Aorta (tissue), 5 donors: ENCODE measurements at places on chromosomes 16 and 17. TPM values are rescaled to one million over a fixed set of nuclear protein-coding genes. Genes with fewer than 3 reads are reported as not detected.

- no peak for DNase-seq
- peaks cover 3% of the 10 kb centered on the region for H3K4me1 ChIP-seq
- peak overlapping the region; percentile 1 for H3K27ac ChIP-seq
- H3K4me3 ChIP-seq, result no peak overlapping the region
- H3K36me3 ChIP-seq, result no peaks in the 10 kb centered on the region
- no peaks in the 10 kb centered on the region for H3K27me3 ChIP-seq
Measured at GRCh38 chr17:77375917-77376651, 235.3 kb downstream of the SEC14L1 start.

DNA sequence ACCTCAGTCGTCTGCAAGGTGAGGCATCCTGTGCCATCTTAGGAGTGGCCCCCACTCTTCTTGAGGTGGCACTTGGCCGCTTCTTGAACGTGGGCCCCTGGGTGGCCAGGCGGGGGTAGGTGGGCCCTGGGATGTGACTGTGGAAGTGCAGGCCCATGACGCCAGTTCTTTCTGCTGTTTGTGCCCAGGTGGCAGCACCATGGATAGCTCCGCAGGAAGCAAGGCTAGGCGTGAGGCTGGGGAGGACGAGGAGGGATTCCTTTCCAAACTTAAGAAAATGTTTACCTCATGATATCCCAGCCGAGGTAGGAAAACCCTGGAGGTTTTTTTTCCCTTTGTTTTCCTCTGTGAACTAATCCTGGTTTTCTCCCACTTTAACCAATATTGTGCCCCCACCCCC lies 19.8 kb downstream of the NMRAL1 start:
- H3K27ac ChIP-seq, result no peak overlapping the region
- H3K36me3 ChIP-seq, result peaks cover 12% of the 10 kb centered on the region
- no peaks in the 10 kb centered on the region for H3K4me1 ChIP-seq
- no peaks in the 10 kb centered on the region for H3K27me3 ChIP-seq

The PGP gene
- 8.9 TPM for total RNA-seq

The SRSF2 gene
- total RNA-seq, result 134 TPM

The SLC9A5 gene
- 1.6 TPM for total RNA-seq

DNA sequence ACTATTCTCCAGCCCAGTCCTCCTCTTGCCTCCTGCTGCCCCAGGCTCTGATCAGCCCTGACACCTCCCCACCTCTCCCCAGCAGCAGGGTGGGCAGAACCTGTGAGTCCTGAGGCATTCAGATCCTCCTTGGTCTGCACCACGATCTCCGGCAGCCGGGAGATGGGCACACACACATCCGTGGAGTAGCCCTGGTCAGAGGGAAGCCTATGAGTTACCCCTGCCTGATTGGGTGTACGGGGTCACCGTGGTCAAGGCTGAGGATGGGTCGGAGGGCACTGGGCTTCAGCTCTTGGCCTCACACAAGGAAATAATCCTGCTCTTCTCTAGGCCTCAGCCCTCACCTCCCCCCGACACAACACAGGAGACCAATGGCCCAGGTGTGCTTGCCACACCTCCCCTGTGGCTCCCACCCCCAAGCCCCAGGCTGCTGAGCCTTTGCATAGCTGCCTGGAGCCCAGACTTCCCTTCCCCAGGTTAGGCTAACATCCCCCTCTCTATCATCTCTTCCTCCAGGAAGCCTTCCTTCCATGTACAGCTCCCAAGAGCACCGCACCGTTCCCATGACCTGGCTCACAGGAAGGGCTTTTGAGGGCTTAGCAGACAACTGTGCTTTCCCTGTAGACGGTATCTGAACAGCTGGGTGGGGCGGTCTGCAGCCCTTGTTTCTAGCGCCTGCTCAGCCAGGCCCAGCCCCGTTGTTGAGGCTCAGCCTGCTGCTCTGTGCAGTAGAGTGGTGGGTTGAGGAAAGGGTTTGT lies 3.7 kb downstream of the LDHD start:
- no peaks in the 10 kb centered on the region for H3K27me3 ChIP-seq
- DNase-seq, result no peak
- no peaks in the 10 kb centered on the region for H3K4me1 ChIP-seq
- H3K36me3 ChIP-seq, result no peaks in the 10 kb centered on the region
- no peak overlapping the region for H3K4me3 ChIP-seq
- no peak overlapping the region for H3K27ac ChIP-seq

DNA sequence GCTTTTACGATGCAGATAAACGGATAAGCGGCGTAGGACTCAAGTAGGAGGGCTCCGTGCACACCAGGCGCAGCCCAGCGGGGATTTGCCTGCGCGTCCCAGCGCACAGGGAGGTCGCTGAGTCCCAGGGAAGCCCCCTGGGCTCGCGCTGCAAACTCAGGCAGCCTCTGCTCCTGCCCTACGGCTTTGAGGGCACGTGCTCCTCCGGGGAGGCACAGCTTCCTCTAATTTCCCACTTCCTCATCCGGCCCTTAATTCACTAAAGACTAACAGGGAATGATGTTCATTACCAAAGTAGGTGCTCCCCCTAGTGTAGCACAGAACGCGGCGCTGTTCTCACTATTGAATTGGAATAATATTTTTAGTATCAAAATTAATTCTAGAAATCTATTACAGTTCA lies 825.4 kb downstream of the KCNJ18 start:
- no peaks in the 10 kb centered on the region for H3K27me3 ChIP-seq
- no peak overlapping the region for H3K27ac ChIP-seq
- H3K4me3 ChIP-seq, result no peak overlapping the region
- no peak for DNase-seq
- H3K36me3 ChIP-seq, result no peaks in the 10 kb centered on the region
- no peaks in the 10 kb centered on the region for H3K4me1 ChIP-seq
